ENCODE measurements at places on chromosomes 12 and 14. TPM values are rescaled to one million over a fixed set of nuclear protein-coding genes. Genes with fewer than 3 reads are reported as not detected.

DNA sequence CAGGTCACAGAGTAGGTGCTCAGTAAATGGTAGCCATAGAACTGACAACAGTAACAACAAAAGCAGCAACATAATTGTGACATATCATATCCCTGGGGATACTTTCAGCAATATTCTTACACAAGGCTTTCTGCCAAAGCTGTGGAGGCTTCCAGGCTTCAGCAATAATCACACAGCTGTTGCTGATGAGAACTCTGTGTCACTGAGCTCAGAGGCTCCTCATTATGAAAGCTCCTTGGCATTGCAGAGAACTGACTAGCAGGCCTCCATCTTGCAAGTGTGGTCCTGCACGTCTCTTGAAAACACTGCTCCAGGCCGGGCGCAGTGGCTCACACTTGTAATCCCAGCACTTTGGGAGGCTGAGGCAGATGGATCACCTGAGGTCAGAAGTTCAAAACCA is 97.3 kb upstream of the BTG1 start:
- no peaks in the 10 kb centered on the region for H3K36me3 ChIP-seq
- no peak overlapping the region for H3K4me3 ChIP-seq
- H3K4me1 ChIP-seq, result no peaks in the 10 kb centered on the region
- H3K27me3 ChIP-seq, result no peaks in the 10 kb centered on the region
- no peak for DNase-seq

GRCh38 chr12:93453633-93454032 is 11.9 kb upstream of the UBE2N start:
- H3K36me3 ChIP-seq, result no peaks in the 10 kb centered on the region
- no peak overlapping the region for H3K27ac ChIP-seq
- no peak overlapping the region for H3K4me3 ChIP-seq
- H3K4me1 ChIP-seq, result no peaks in the 10 kb centered on the region
- H3K27me3 ChIP-seq, result no peaks in the 10 kb centered on the region
- DNase-seq, result no peak

The LRP1-AS gene
- not detected for total RNA-seq

DNA sequence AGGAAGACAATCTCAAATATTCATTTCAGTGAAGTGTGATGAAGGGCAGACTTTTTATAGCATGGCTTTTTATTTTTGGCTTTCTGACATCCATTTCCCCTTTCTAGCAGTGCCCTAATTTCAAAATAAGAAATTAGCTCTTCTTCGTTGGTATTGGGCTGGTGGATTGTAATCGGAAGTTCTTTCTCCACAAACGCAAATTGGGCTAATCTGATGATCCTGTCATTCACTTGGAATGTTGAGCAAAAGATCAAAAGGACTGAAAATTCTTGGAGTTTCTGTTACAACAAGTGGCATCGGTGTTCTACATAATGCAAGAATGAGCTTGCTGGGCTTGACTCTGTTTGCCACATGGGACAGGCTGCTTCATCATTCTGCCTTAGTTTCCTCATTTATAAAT is 1182.8 kb downstream of the FLRT2 start:
- no peak overlapping the region for H3K4me3 ChIP-seq
- H3K36me3 ChIP-seq, result no peaks in the 10 kb centered on the region
- no peaks in the 10 kb centered on the region for H3K27me3 ChIP-seq

- H3K4me1 ChIP-seq, result peaks cover 21% of the 10 kb centered on the region
- no peaks in the 10 kb centered on the region for H3K36me3 ChIP-seq
- no peaks in the 10 kb centered on the region for H3K27me3 ChIP-seq
These were observed 181.8 kb upstream of the MYL2 start for GRCh38 chr12:111102102-111102739.

DNA sequence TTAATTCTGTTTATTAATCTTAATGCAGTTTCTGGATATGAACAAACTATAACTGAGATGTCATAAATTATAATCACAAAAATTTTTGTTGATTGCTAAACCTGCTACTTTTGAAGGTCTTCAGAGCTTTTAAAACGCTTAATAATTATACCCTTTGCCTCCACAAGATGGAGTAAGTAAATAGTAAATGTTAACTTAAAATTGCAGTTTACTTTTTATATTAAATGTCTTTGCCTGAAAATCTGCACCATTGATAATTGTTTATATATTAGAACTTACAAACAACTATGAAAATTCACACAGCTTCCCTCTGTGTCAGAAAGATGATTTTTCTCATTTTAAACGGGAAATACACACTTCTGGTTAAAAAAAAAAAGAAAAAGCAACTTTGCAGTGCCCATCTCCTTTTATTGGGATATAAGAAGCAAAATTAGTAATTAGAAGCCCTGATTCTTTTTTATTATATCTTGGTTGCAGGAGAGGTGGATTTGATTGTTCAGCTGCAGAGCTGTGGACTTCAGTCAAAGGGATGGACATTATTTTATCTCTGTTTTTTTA is 35.6 kb downstream of the SCFD1 start:
- H3K27ac ChIP-seq, result no peak overlapping the region
- DNase-seq, result no peak

GRCh38 chr12:106089935-106090334 is 48.8 kb downstream of the NUAK1 start:
- DNase-seq, result no peak
- H3K4me3 ChIP-seq, result no peak overlapping the region
- H3K4me1 ChIP-seq, result peaks cover 11% of the 10 kb centered on the region
- H3K27ac ChIP-seq, result no peak overlapping the region

The RAP1B gene
- 79.3 TPM for total RNA-seq

DNA sequence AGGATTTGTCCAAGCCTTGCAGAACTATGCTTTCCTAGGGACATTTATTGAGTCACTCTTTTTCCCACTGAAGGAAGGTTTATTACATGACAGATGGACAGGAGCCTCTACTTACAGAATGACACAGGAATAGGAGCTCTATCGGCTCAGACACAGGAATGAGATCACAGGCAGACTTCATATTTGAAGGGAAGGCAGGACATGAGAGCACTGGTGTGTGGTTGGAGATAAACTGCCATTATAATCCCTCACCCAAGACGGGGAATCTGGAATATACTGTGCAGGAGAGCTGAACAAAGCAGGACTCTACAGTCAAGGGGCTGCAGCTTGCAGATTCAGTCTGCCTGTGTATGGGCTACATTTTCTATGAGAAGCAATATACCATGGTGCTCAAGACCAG is 26.8 kb upstream of the IL22 start:
- H3K4me3 ChIP-seq, result no peak overlapping the region
- DNase-seq, result no peak
- H3K27me3 ChIP-seq, result no peaks in the 10 kb centered on the region
- H3K4me1 ChIP-seq, result no peaks in the 10 kb centered on the region
- no peak overlapping the region for H3K27ac ChIP-seq

The NXPH4 gene
- not detected for total RNA-seq

The PRIMA1 gene
- not detected for total RNA-seq

The ANHX gene
- total RNA-seq, result not detected

The HNRNPA1 gene
- 169 TPM for total RNA-seq

The OR4K14 gene
- total RNA-seq, result not detected

The BAZ1A gene
- total RNA-seq, result 18.5 TPM

DNA sequence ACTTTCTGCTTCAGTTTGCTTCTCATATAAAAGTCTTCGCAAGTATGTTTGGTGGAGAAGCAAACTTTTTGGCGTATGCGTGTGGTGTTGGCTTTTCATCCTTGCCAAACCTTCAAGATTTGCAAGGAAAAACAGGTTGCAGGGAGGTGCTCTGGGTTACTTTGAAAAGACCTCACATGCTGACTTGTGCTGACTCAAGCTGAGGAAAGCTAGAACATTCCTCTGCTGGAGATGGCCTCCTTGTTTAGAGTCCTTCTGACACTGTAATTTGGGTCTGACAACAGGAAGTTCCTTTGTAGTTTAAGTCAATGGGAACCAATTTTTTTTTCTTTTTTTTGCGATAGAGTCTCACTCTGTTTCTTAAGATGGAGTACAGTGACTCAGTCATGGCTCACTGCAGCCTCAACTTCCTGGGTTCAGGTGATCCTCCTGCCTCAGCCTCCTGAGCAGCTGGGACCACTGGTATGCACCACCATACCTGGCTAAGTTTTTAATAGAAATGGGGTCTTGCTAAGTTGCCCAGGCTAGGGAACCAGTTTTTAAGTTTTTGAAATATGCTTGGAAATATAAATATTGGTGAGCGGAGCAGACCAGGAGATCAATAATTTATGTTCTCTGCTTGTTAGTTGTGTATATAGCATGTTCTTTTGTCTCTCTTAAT is 2.6 kb upstream of the ACACB start:
- H3K27me3 ChIP-seq, result no peaks in the 10 kb centered on the region
- H3K4me1 ChIP-seq, result peaks cover 11% of the 10 kb centered on the region
- peak overlapping the region; percentile 62 for H3K27ac ChIP-seq
- no peaks in the 10 kb centered on the region for H3K36me3 ChIP-seq
- no peak overlapping the region for H3K4me3 ChIP-seq

The ZDHHC22 gene
- not detected for total RNA-seq

DNA sequence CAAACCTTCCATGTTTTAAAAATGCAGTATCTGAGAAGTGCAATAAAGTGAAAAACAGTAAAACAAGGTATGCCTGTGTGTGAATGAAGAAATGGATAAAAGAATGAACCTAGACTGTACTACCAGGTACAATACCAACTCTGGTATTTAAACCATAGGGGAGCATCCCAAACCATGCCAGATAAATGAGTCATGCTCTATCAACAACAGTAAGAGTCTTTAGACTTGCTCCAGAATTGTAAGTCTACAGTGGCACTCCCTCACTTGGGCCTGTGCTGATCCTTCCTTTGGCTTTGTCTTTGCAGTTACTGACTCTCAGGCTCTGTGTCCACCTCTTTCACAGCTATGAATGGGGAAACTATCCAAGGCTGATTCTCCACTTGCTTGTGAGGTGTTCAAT is 38.1 kb downstream of the BBS10 start:
- H3K4me1 ChIP-seq, result no peaks in the 10 kb centered on the region
- no peak for DNase-seq
- H3K27me3 ChIP-seq, result no peaks in the 10 kb centered on the region
- H3K4me3 ChIP-seq, result no peak overlapping the region
- no peaks in the 10 kb centered on the region for H3K36me3 ChIP-seq

The SERPINA12 gene
- not detected for total RNA-seq

The WNT5B gene
- total RNA-seq, result 0.59 TPM

DNA sequence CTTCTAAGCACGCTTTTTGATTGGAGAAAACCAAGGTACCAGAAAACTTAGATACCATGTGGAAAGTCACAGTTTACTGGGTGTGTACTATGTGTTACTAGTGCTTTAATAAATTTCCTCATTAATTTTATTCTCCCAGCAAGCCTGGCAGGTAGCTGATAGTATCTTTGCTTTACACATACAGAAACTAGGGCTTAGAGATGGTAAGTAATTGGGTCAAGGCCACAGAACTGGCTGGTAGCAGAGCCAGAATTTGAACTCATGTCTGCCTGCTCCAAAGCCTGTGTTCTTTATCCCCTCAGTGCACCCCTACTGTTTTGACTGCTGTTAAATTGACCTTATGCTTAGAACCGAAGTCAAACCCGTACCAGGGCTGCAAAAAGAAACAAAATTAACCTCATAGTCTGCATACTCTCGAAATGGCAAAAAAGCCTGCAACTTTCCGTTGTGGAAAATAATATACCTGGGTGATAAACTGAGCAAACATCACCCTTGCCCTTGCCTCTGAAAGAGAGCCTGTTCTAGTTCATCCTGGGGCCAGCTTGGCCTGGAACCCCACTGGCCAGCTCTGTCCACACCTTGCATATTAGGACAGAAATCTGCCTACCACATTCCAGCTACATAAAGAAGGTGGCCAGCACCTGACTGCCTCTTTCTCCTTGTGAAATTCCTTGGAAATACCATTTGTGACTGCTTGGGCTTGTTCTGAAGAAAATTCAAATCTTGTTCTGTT is 118.9 kb downstream of the ETV6 start:
- peaks cover 10% of the 10 kb centered on the region for H3K4me1 ChIP-seq
- H3K27me3 ChIP-seq, result no peaks in the 10 kb centered on the region
- no peak for DNase-seq
- no peak overlapping the region for H3K27ac ChIP-seq

The PPP1R13B gene
- total RNA-seq, result 15.1 TPM

DNA sequence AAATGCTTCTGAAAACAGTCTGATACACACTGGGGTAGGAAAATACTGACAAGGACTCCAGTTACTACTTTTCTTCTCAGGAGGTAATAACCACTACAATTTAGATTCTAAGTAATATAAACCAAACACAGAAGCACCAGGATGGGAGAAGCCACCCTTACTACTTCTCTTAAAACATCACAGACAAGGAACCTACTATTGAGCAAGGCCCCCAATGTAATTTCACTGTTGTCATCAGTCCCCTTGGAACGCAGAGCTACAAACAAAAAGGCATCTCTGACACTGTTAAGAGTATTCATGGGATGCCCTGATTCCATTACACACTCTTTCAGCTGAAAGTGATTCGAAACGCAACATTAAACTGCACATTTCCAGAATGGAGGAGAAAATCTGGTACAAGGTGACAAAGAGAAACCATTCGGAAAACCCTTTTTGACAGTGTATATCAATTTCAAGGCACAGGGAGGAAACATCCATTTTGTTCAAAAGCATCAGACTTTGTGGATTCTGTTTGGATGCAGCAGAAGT is 185.9 kb downstream of the PPM1H start:
- H3K4me3 ChIP-seq, result no peak overlapping the region
- no peak for DNase-seq
- no peak overlapping the region for H3K27ac ChIP-seq
- no peaks in the 10 kb centered on the region for H3K36me3 ChIP-seq
- H3K4me1 ChIP-seq, result no peaks in the 10 kb centered on the region

DNA sequence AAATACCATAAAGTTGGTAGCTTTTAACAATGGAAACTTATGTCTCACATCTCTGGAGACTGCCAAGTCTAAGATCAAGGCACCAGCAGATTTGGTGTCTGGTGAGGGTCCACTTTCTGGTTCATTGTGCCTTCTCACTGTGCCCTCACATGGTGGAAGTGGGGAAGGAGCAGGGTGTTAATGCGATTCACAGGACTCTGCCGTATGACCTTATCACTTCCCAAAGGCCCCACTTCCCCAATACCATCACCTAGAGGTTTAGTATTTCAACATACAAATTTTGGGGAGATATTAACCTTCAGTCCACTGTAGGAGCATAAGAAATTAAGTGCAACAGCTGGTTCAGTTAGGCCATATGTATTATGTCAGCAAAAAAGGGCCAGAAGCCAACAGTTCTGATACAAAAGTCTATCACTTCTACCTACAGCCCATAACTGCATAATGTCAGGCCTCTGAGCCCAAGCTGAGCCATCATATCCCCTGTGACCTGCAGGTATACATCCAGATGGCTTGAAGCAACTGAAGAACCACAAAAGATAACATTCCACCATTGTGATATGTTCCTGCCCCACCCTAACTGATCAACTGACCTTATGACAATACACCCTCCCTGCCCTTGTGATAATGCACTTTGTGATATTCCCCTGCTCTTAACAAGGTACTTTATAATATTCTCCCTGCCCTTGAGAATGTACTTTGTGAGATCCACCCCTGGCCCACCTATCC is 24.7 kb downstream of the DDHD1 start:
- peaks cover 4% of the 10 kb centered on the region for H3K4me1 ChIP-seq
- no peak overlapping the region for H3K4me3 ChIP-seq
- no peaks in the 10 kb centered on the region for H3K27me3 ChIP-seq
- DNase-seq, result no peak
- no peaks in the 10 kb centered on the region for H3K36me3 ChIP-seq
- H3K27ac ChIP-seq, result no peak overlapping the region
